ENCODE measurements at places on chromosomes 11 and 22.

DNA sequence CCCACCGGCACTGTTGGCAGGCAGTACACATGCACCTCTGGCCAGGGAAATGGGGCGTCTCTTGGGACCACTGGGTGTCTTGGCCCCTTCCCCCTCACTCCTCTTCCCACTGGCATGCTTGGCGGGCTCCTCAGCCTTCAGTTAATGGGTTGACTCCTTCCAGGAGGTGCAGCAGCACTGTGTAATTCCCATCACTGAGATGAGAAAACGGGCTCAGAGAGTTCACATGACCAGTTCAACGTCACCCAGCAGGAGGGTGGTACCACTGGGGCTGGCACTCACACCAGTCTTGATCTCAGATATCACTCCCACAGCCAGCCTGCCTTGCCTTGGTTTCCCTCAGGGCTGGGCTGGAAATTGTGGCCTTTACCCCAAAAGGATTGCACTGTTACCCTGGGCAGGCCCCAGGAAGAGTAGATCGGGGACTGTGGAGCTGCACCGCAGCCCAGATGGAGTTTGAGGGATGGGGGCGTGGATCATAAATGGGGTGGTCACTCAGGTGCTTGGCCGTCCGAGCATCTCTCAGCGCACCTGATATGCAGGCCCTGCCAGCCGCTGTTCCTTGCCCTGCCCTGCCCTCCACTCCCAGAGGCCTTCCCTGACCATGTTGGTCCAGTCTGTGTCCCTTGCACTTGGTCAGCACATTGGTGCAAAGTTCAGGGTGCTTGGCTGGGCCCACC, 16.9 kb downstream of the CAPN5 start:
- no peak for DNase-seq

GRCh38 chr22:27726686-27727449, 74.7 kb downstream of the MN1 start:
- no peak for DNase-seq

GRCh38 chr11:83827940-83828554, 541.9 kb upstream of the CCDC90B start:
- peak; percentile 28 for DNase-seq

GRCh38 chr22:23121424-23121823, 20.4 kb downstream of the RSPH14 start:
- no peak for DNase-seq

DNA sequence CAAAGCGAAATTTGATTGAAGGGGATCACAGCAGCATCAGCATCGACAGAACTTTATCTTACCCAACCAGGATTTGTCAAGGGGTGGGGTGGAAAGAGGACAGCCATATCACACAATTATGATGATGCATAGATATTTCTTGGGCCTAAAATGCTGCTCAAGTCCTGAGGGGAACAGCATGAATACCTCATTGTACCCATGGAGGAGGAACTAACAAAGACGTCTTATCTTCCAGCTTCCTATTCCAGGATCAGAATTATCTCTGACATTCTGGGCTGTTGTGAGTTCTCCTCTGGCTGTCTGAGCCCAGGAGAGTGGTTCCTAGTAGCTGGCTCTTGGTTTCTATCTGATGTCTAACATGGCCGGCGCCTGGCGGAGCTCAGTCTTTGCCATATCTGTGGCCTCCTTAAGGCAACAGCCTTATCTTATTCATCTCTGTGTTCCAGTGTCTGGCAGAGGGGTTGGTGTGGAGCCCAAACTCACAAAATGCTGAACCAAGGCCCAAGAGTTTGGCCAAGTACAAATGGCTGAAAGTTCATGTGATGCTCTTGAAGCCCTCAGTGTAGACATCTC, 68.2 kb upstream of the TIMP3 start:
- DNase-seq = no peak

GRCh38 chr22:29207562-29208501, 2.1 kb downstream of the EMID1 start:
- DNase-seq = no peak

DNA sequence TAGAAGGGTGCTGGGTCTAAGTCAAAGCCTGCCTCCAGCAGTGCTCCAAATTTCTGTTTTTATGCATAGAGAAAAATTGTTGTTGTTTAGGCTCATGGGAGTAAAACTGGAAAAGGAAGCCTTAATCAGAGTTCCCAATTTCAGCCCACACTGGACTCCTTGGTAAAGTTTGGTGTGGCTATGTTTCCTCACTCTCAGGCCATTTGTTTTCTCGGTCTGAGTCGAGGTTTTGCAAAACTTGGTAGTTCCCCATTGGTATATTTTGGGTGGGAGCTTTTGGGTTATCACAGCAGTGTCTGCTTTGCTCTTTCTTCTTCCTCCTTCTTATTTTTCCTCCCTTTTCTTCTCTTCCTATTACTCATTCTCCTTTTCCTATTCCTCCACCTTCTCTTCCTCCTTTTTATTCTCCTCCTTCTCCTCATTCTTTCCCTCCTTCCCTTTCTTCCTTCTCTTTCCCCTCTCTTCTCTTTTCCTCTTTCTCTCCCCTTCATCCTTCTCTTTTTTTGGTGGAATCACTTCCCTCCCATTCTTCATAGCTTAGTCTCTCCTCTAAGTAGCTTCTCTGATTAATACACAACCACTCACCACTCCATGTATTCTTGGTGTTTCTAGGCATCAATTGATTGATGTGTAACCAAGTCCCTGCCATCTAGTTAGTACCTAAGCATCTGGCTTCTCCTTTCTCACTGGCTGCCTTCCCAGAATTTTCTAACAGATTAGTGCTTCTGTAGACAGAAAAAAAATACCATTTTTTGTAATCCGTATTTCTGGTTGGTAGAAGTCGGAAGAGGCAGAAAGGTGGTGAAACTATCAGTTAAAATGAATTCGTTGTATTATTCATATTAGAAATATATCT, 10.1 kb downstream of the SLC5A1 start:
- DNase-seq = no peak

DNA sequence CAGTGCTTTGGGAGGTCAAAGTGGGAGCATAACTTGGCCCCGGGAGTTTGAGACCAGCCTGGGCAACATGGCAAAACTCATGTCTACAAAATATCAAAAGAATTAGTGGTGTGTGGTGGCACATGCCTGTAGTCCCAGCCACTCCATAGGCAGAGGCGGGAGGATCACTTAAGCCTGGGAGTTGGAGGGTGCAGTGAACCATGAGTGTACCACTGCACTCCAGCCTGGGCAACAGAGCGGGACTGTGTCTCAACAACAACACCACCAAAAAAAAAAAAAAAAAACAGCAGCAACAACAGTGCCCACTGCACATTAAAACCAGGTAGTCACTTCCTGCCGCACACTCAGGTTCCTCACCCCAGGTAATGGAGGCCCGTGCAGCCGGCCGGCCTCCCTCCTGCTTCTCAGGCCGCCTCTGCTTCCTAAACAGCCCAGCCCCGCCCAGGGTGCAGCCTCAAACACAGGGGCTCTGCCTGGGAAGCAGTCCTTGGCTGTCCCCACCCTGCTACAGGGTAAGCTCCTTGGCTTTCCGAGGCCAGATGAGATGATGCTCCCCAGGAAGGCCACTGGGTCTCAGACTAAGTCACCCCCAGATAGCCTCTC, 318.3 kb downstream of the SHANK2 start:
- DNase-seq = no peak

DNA sequence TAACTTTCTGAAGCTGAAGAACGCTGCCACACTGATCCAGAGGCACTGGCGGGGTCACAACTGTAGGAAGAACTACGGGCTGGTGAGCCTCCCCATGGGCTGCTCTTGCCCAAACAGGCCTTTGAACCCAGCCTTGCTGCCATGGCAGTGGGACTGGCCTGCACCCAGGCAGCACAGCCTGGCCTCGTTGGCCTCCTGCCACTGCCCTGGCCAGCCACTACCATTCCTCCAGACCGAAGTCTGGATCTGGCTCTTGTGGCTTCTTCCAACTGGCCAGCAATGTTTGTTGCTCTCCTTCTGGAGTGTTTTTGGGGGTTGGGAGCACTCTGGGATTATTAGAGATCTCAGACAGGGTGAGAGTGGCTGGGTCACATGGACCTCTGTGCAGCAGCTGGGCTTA, 51.0 kb downstream of the MYO7A start:
- no peak for DNase-seq

DNA sequence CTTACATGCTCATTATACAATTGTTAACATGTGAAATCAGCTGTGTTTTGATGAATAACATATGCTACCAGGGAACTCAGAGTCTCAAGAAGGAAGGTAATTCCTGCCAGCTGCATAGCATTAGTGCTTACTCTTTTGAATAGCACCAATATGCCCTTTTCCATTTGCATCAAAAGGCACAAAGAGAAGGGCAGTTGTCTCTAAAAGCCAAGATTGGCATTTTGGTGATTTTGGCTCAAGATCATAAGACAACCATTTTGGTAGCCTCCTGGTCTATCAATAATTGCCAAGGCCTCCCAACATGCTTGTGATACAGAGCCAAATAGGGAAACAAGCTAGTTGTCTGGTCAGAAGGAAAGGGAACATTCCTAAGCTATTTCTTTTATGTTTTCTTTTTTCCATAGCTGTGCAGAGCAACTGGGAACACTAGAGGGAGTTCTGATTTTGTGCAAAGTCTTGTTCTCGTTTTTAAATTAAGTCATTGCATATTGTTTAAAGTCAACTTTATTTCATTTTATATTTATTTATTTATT, 416.7 kb upstream of the CHORDC1 start:
- no peak for DNase-seq

GRCh38 chr11:129698212-129698611, 117.4 kb upstream of the TMEM45B start:
- DNase-seq = no peak

DNA sequence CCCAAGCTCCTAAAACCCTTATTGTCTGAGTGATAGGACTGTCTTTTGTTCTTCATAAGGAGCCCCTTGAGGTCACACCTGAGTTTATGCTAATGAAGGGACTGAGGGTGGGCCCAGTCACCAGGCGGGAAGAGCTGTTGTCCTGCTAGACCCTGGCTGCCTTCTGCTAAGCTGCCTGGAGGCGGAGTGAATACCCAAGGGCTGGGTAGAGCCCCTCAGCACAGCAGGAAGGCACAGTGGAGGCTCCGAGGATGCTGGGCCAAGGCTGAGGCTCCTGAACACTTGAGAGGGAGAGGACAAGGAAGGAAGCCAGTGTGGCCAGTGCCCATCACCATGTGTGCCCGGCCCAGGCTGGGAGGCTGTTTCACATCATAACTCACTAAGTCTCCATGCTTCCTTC, 4.8 kb upstream of the PHF21B start:
- DNase-seq = no peak

DNA sequence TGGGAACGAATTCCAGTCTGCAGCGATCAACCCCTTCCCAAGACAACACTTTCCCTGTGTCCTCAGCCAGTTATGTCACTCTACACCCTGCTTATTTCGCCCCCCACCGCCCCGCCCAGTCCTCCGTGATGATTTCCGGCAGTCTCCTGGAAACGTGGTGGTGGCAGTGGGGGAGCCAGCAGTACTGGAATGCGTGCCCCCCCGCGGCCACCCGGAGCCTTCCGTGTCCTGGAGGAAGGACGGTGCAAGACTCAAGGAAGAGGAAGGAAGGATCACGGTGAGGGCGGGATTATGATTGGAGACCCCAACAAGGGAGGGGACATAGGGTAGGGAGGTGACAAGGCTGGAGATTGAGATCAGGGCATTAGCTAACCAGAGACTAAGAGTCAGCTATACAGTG, 4.1 kb downstream of the ROBO3 start:
- no peak for DNase-seq

GRCh38 chr11:113090716-113091480, 129.7 kb downstream of the NCAM1 start:
- no peak for DNase-seq

- no peak for DNase-seq
Observed at GRCh38 chr11:69828276-69828970, 9.2 kb upstream of the FGF3 start.

DNA sequence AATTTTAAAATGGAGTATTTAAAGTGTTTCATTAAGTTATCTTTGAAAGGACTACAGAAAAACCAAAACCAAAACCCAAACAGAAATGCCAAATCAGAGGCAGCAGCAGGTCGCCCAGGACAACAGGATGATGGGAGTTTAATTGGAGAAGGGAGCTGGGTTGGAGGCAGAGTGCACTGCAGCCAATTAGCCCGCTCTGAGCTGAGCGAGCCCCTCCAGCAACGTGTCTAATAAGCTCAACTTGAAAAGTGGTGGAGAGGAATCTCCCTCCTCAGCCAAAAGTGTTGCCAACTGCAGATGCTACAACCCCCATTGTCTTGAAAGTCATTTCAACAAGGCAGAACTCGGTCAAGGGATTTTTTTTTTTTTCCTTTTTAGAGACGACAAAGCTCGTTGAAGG, 323.9 kb downstream of the CADM1 start:
- DNase-seq = no peak

DNA sequence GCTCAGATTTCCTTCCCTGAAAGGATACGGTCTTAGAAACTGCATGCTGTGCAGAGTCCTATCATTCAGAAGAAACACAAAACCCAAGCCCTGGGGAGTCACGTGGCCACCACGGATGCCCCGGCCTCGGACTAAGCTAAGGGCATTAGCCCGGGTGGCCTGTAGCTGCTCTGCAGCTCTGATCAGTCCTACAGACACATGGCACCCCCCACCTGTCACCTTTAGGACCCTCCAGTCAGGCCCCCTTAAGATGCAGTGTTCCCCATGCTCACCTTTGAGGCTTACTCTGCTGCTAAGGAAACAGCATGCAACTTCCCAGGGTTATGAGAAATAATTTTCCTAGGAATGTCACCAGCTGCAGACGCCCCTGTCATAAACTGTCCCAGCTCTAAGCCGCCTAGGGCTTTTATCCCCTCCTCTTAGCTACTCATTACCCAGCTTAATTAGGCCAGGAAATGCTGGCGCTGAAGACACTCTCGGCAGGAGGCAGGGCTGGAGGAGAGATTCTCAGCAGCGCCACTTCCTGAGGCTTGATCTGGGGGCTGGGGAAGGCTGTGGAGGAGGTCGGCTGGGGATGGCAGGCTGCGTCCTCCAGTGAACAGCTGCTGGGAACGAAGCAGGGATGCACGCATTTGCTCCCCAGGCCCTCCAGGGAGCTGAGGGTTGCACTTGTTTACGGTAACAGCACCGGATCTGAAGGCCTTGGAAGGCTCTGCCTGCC, 47.2 kb upstream of the ADA2 start:
- peak; percentile 55 for DNase-seq

- DNase-seq = no peak
Observed at GRCh38 chr11:7019500-7020182, 505 bp downstream of the ZNF214 start.

- no peak for DNase-seq
Observed at GRCh38 chr11:102603091-102603490, 22.0 kb downstream of the MMP20 start.

GRCh38 chr11:77059806-77060205, 7.0 kb upstream of the CAPN5 start:
- DNase-seq = no peak

- DNase-seq = no peak
Observed at GRCh38 chr11:123334925-123335324, 95.1 kb upstream of the GRAMD1B start.

GRCh38 chr11:2088746-2089535, 50.2 kb downstream of the IGF2 start:
- no peak for DNase-seq

- no peak for DNase-seq
Observed at GRCh38 chr22:48503035-48503625, 1324.5 kb downstream of the BRD1 start.

- DNase-seq = no peak
Observed at GRCh38 chr11:73323464-73323863, 15.4 kb downstream of the ARHGEF17 start.

- no peak for DNase-seq
Observed at GRCh38 chr11:7775689-7776088, 21.1 kb downstream of the OR5P2 start.

GRCh38 chr22:24706054-24706453, 68.5 kb downstream of the PIWIL3 start:
- DNase-seq = no peak

- DNase-seq = peak; percentile 54
Observed at GRCh38 chr22:50274311-50274710, 4.1 kb upstream of the MAPK11 start.

Measured in Jurkat, Clone E6-1 (cell line).